ENCODE measurements at places on chromosomes 1 and 21. TPM values are rescaled to one million over a fixed set of nuclear protein-coding genes. Genes with fewer than 3 reads are reported as not detected.

DNA sequence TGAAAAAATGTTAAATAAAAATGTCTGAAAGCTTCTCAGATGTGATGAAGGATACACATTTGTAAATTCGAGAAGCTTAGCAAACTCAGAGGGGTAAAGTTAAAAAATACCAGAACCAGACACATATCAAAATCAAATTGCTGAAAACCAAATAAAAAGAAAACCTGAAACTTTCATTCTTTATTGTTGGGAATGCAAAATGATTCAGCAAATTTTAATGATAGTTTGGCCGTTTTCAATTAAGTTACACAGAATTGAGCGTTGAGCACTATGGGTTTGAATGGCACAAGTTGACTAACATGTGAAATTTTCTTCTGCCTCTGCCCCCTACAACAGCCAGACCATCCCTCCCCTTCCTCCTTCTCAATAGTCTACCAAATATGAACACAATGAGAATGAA lies 33.5 kb upstream of the GRIK1 start:
- DNase-seq: no peak

DNA sequence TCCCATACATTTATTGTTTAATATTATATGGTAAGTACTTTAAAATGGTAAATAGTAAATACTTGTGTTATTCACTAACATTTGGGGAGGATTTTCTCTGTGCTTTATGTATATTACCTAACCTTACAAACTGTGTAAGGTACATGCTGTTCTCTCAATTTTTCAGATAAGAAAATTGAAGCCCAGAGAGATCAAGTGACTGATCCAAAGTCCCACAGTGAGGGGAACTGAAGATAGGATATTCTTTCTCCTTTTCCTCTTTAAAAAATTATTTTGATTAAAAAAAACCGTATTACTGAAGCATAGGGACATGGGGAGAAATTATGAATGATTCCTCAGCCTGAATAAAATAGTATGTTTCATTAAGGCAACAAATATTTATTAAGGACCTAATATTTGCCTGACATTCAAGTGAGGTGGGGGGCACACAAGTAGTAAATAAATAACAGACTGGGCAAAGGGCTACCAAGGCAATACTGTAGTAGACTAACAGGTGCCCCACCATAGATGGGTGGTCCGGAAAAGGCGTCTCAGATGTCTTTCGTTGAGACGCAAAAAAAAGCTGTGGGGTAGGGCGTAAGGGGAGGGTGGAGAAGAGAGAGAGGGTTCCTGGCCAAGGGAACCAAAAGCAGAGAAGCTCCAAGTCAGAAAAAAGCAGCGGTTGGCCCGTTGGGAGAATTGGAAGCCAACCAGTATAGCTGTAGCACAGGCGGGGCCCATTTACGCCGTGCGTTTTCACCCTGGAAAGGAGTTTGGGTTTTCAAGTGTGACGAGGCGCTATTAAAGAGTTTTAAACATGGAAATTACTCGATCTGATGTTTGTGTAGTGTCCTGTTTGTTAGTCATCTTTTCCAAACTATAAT lies 944 bp upstream of the AGO3 start:
- DNase-seq: peak; percentile 41

- no peak for DNase-seq
Observed at GRCh38 chr1:116785006-116785405, 30.8 kb downstream of the CD2 start.

- DNase-seq: no peak
Observed at GRCh38 chr1:88608139-88608943, 75.7 kb upstream of the PKN2 start.

DNA sequence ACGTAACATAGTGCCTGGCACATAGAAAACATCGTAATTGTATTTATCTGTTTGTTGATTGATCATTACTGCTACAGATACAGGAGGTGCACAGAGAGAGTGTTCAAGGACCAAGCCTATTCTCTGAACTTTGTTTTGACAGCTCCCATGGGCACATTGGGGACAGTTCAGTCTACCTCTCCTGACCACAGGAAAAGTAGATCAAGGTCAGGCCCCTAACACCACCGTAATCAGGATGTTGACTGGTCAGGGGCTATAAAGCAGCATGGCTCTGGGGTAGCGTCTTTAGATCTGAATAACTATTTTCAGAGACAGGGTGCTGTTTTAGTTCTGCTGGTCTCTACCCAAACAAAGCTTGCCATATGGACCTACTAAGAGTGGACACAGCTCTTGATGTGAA lies 223.1 kb upstream of the IRF2BP2 start:
- DNase-seq: no peak

DNA sequence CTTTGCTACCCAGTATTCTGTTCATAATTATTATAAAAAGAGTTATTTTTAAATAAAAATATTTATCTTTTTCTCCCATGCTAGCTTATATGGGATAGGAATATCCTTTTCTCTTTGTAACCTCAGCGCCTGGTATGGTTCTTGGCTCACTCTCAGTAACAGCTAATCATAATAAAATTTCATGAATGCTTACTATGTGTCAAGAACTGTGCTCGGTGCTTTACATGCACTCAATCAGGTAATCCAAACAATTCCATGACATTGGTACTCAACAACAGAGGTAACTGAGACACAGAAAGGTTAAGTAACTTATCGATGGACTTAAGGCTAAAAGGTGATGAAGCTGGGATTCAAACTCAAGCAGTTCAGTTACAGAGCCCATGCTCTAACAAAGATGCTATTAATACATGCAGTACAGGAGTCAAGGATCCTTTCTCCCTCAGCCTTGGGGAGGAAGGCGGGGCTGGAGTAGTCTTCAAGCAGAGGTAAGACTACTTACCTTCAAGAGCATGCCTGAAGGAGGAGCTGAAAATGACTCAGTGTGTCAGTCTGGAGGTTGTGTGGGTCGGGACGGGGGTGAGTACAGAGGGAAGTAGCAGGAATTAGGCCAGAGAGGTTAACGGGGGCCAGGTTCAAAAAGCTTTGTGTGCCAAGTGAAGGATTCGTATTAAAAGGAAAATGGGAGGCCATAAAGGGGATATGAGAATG lies 73.4 kb downstream of the PLPPR5 start:
- no peak for DNase-seq

DNA sequence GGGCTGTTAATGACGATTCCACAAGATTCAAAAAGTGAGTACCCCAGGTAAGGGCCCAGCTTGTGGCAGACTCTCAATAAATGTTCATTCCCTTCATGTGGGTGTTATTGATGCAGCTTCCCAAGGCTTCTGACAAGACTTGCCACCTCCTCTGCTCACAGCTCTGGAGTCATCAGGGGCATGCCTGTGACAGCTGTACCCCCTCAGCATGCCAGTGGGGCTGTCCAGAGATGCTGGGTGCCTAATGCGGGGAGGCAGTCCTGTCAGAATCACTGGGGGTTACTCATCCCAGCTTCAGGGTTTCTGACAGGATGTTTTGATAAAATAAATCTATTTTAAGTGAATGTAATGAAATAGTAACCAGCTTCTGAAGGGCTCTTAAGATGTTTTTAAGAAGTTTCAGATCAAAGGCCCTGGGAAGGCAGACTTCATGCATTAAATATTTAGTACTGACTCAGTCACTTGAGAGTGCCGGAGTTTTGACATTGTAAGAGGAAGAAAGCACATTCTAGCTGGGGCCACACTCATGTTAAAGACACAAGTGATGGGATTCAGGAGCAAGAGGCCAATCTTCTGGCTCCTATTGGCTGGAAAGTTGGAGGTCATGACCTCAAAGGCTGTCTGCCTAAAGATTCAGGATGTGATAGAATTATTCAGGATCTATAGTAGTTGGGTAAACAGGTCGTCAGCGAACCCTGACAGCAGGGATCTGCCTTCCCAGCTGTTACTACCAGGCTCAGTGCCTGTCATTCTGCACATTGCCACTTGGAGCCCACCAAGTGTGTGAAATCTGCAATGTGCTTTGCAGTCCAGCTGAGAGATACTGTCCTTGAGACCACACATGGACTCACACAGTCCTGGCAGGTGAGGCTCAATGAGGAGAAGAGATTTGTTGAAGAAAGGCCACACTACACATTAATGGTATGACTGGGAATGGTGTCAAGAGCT lies 239.6 kb upstream of the BEND5 start:
- no peak for DNase-seq

DNA sequence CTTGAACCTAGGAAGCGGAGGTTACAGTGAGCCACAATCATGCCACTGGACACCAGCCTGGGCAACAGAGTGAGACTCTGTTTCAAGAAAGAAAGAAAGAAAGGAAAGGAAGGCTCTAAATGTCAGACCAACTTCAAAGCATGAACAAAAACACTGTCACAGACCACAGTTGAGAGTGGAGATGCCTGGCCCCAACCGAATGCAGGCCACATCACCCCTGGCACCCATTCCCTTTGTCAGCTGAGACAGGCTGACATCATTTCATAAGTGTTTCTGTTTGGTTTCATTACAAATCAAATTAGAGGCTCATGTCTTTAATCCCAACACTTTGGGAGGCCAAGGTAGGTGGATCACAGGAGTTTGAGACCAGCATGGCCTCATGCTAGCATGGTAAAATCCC lies 28.6 kb upstream of the NADK start:
- no peak for DNase-seq

- no peak for DNase-seq
Observed at GRCh38 chr21:24969068-24969467, 638.2 kb downstream of the MRPL39 start.

GRCh38 chr1:65804584-65804983 lies 11.9 kb downstream of the PDE4B start:
- no peak for DNase-seq

- no peak for DNase-seq
Observed at GRCh38 chr1:208988811-208989222, 594.7 kb upstream of the CAMK1G start.

DNA sequence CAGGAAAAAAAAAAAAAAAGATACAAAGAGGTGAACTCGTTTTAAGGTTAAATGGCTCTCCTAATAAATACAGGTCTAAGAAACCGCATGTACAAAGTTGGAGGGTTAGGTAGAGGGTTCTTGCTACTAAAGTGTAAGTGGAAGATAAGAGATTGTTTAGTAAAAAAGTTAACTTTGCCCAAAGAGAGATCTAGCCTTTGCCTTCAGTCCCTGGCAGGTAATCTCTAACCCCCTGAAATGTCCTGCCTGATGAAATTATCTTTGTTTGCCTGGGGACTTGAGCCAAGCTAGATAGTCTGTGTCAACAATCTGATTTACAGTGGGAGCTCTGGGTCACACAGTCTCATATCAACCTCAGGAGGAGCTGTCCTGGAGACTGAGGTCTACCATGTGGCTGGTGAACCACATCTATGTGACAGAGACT lies 57.6 kb downstream of the TRIM33 start:
- DNase-seq: no peak

GRCh38 chr1:89757532-89757931 lies 63.3 kb upstream of the LRRC8D start:
- DNase-seq: no peak

DNA sequence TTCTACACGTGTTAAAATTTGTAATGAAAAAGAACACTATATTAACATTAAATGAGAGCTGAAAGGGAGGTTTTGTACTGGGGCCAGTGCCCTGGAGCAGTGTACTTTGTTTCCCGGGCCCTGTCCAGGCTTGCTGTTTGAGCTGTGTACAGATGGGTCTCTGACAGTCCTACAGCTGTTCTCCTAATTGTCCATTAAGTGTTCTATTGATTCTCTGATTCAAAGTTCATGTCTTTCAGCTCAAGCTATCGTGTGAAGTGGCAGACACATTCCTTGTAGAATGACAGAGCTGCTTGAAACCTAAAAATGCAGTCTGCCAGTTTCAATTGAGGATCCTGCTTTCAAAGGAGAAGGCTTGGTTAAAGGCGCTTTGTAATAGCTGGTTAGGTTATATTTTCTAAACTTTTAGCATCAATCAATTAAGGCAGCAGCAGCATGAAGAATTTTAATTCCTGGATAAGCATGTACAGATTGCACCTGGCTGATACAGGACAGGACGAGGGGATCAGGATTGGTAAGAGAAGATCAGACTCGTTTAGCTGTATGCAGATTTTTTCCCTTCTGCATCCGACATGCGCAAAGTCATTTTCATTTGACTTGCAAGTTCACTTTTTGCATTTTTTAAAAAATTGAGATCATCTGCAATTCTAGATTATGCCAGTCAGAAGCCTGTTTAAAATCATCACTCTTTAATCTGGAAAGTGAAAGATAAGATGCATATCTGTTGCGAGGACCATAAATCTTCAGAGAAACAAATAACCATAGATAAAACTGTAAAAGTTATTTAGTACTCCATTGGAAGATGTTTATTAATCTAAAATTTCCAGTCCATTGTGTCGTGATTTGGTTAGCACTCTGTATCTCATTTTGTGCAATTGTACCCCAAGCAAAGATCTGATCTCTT lies 98.5 kb downstream of the ATG4C start:
- no peak for DNase-seq

DNA sequence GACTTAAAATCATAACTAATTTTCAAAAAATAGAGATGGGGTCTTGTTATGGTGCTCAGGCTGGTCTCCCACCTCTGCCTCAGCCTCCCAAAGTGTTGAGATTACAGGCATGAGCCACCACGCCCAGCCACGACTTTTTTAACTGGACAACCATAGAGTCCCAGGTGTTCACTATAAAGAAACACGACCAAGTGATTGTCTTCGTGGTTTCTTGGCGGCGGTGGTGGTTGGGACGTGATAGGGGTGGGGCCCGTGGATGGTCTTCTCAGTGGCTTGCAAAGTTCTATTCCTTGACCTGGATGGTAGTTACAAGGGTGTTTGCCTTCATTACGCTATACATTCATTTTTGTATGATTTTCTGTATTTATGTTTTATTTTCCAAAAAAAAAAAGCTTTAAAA lies 34.6 kb upstream of the COX20 start:
- DNase-seq: no peak

The TNNT2 gene
- total RNA-seq: 6.6 TPM

The F5 gene
- total RNA-seq: 0.22 TPM

The CLCNKA gene
- 0.84 TPM for total RNA-seq

The PRELP gene
- total RNA-seq: 20.6 TPM

The WARS2 gene
- total RNA-seq: 10.7 TPM

The BCAS2 gene
- 22.0 TPM for total RNA-seq

The SPRR2G gene
- total RNA-seq: not detected

The TEDDM1 gene
- not detected for total RNA-seq

The CELA3B gene
- not detected for total RNA-seq

Data from psoas muscle (tissue), 8 donors.